ENCODE measurements at places on chromosomes 7 and 10.

DNA sequence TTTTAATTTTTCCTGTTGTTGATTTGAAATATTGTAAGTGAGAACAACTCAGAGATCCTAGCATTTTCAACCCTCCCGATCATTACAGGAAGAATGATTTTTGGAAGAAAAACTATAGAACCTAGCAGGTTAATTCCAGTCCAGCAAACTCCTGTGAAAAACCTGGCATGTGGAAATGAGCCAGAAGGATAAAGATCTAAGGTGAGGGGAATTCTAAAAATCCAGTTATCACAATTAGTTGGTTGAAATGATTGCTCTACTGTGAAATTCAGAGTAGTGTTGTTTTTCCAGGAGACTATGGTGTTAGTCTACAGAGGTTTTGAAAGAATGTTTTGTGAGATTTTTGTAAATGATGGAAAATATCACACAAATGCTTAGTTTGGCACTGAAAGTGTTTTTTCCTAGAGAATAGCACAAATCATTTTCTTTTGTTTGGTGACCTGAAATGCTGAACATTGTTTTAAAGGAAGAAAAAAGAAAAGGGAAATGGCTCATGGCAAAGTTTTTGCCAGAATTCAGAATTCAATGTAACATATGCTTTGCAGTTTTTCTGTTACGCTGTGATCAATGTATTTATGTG, 152.4 kb upstream of the SLC26A5 start:
- DNase-seq, result no peak

DNA sequence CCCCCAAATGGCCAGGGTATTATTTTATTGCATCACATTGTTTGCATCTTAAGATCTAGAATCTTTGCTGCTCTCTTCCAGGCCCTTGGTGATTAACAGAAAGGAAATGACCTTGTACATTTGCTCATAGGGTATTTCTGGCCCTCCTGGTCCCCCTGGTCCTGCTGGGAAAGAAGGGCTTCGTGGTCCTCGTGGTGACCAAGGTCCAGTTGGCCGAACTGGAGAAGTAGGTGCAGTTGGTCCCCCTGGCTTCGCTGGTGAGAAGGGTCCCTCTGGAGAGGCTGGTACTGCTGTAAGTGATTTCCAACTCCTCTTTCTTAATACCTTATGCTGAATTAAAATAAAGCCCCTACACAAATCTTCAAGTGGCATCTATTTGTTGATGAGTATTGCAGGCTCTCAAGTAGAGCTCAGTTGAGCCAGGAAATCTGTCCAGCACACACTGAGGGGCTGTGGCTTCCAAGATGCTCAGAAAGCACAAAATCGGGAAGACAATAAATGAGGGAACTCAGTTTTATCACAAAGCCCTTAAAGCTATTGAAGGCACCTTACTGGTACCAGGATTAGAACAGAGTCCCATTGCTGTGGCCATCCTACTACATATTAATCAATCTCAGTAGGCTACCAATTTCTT, 28.2 kb downstream of the COL1A2 start:
- no peak for DNase-seq

- DNase-seq, result no peak
Measured at GRCh38 chr10:31635415-31636065, 293.1 kb downstream of the ARHGAP12 start.

- peak; percentile 58 for DNase-seq
Measured at GRCh38 chr7:100483722-100484672, at the start of gene NYAP1. Gene NYAP1, plus strand, starts transcription at chr7:100483927. Its CDS starts 1,385 bp downstream, at chr7:100485312.

- DNase-seq, result peak; percentile 26
Measured at GRCh38 chr10:133475821-133476640, 22.3 kb downstream of the SCART1 start.

DNA sequence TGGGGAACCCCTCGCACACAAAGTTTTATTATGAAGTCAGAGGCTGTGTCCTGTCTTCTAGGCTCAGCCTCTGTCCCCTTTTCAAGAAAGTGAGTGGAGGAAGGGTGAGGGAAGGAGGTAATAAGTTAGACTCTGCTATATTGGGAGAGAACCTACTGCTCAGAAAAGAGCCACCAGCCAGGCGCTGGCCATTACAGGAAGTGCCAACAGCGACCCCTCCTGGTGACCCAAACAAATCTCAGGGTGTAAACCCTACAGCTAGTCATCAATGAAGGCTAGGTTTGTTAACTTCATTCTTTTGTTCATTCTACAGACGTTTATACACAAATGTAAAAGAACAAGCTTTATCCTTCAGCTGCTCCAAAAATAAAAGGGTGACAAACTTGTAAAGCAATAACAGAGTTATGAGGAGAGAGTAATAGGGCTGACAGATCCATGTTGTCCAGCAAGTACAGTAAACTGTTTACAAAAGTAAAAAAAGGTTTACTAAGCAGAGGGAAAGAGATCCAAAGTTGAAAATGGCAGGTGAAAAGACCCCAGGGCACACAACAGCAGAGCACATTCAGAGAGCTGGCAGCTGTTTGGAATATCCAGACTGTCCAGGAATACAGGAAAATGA, 82.7 kb downstream of the FAM204A start:
- DNase-seq, result no peak

- no peak for DNase-seq
Measured at GRCh38 chr10:93006435-93007039, 54.1 kb upstream of the CYP26C1 start.

DNA sequence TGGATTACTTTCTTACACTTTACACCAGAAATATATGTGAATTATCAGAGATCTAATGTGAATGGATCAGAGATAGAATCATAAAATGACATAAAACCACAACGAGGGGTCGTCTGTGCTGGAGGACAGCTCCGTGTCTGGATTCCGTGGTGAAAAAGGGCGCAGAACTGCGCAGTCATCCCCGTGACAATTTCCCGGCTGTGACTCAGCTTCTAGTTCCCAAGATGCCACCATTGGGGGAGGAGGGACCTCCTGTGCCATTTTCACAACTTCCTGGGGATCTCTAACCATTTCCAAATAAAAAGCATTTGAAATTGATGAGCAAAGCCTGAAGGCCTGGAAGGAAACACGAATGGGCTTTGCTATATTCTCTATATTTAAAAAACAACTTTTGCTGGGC, 72.1 kb downstream of the PDGFA start:
- DNase-seq, result no peak

Data from activated T-cell treated with anti-CD3 and anti-CD28 coated beads, Interleukin-2, amount 50 U/mL, for 48 hours (primary cell).